Neural progenitor cell (in vitro differentiated cells): ENCODE measurements at places on chromosomes 11 and 22. TPM values are rescaled to one million over a fixed set of nuclear protein-coding genes. Genes with fewer than 3 reads are reported as not detected.

GRCh38 chr11:1604181-1604580 is 4.1 kb downstream of the KRTAP5-3 start:
- peaks cover 32% of the 10 kb centered on the region for H3K27me3 ChIP-seq
- H3K4me1 ChIP-seq, result peaks cover 6% of the 10 kb centered on the region
- DNase-seq, result no peak
- no peaks in the 10 kb centered on the region for H3K36me3 ChIP-seq

- no peak for DNase-seq
- H3K4me3 ChIP-seq, result no peak overlapping the region
- H3K36me3 ChIP-seq, result no peaks in the 10 kb centered on the region
- no peaks in the 10 kb centered on the region for H3K4me1 ChIP-seq
- no peak overlapping the region for H3K27ac ChIP-seq
These were observed 530.5 kb upstream of the LRRC4C start for GRCh38 chr11:41989823-41990380.

DNA sequence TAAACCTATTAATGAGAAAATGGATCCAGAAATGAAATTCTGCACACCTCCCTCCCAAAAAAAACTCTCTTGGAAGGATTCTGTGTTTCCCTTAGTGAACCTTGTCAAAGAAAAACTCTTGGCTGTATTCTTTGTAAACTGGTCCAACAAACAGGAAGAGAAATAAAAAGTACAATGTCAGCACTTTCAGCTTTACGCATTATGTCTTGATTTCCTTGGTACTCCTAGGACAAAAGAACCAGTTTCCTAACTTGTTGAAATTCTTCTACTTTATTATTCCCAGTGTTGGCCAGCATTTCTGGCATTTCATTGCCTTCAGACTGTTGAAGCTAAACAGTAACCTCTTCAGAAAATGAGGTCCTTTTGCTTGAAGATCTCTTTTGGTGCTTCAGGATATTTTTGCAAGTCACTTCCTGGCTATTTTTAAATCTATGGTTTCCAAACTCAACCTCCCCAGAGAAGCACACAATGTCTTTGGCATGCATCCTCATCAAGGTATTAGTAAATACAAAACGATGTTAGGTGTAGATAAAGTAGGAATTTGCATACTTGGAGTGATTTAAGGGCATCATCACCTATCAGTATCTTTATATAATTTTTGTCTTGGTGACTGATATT is 342.7 kb downstream of the AASDHPPT start:
- no peaks in the 10 kb centered on the region for H3K36me3 ChIP-seq
- H3K27ac ChIP-seq, result no peak overlapping the region
- H3K4me3 ChIP-seq, result no peak overlapping the region
- peaks cover 4% of the 10 kb centered on the region for H3K4me1 ChIP-seq
- no peak for DNase-seq

DNA sequence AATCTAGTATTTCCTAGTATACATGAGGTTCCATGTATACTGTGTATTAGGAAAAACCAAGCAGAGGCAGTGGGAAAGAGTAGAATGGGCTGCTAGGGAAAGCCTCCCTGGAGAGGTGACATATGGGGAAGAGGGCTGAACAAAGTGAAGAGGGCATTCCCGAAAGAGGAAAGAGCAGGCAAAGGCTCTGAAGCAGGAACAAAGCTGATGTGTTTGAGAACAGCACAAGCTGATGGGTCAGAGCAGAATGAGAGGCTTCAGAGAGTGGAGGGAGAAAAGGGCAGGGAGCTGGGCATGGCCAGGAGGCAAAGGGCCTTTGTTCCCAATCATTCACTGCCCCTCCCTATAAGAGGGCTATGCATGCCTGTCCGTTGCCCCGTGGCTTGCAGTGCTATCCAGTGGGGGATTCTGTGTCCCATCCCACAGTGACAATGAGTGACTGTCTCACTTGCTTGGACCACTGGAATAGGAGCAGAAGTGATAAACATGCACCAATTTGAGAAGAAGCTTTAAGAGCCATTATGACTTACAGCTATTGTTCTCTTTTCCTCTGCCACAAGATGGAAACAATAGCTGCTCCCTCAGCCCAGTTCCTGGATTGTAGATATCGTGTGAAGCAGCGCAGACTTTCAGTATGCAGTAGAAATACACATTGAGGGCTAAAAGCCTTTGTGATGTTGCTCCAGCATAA is 39.6 kb downstream of the GALNT18 start:
- H3K27me3 ChIP-seq, result no peaks in the 10 kb centered on the region
- no peak overlapping the region for H3K4me3 ChIP-seq

GRCh38 chr11:19350160-19350559 is 109.4 kb upstream of the E2F8 start:
- H3K4me1 ChIP-seq, result peaks cover 39% of the 10 kb centered on the region
- no peaks in the 10 kb centered on the region for H3K36me3 ChIP-seq
- peaks cover 94% of the 10 kb centered on the region for H3K27me3 ChIP-seq
- no peak overlapping the region for H3K27ac ChIP-seq
- no peak overlapping the region for H3K4me3 ChIP-seq

DNA sequence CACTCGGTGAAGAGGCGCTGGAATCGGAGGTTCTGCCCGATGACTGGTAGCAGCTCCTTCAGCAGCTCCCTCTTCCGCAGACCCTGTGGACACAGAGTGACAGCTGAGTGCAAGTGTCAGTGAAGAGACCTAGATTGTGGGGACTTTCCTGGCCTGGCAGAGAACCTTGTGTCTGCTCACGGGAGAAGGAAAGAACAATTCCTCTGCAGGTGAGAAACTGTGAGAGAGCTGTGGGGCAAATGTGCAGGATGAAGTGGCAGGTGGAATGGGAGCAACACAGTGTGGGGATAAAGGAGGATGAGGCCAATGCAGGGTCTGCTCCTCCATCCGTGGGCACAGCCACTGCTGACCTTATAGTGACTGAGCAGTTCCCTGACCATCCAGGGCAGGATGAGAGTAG is 40.0 kb upstream of the CLTCL1 start:
- DNase-seq, result no peak
- no peaks in the 10 kb centered on the region for H3K4me1 ChIP-seq
- peaks cover 8% of the 10 kb centered on the region for H3K36me3 ChIP-seq
- no peak overlapping the region for H3K27ac ChIP-seq

DNA sequence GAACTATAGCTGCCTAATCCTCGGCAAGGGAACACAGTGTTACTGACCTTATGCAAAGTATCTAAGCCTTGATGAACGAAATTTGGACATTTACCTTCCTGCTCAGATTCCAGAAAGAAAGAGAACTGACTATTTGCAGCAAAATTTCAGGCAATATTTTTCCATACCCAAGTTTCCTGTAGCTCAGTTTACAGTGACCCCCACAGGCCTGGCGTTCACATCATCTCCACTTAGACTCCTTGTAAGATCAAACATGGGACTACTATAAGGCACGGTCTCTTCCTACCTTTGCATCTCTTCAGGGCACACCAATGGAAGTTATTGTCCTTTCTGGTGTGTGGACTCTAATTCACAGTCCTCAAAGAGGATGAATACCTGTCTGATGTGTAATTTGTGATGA is 21.1 kb downstream of the MS4A6A start:
- no peak overlapping the region for H3K27ac ChIP-seq
- no peak overlapping the region for H3K4me3 ChIP-seq
- no peaks in the 10 kb centered on the region for H3K4me1 ChIP-seq
- no peaks in the 10 kb centered on the region for H3K36me3 ChIP-seq
- H3K27me3 ChIP-seq, result no peaks in the 10 kb centered on the region

DNA sequence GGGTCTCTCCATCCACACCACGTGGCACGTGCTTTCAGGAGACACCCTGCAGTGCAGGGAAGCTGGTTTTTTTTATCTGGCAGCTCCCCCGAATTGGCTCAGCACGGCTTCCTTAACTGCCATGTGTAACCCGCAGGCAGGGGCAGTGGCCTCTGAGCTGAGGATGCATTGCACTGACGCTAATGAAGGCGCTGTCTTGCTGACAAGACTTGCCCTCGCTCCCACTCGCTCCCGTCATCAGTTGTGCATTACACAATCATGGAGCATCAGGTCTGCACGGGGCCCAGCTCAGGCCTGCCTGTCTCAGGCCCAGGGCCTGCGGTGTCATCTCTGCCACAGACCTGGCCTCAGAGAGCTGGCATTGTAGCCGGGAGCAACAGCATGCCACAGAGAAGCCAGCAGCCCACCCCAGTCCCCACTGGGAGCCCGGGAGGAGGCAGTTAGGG is 95.9 kb downstream of the ARHGAP8 start:
- no peak overlapping the region for H3K4me3 ChIP-seq
- no peak for DNase-seq
- no peaks in the 10 kb centered on the region for H3K27me3 ChIP-seq
- H3K4me1 ChIP-seq, result no peaks in the 10 kb centered on the region
- no peak overlapping the region for H3K27ac ChIP-seq
- no peaks in the 10 kb centered on the region for H3K36me3 ChIP-seq

DNA sequence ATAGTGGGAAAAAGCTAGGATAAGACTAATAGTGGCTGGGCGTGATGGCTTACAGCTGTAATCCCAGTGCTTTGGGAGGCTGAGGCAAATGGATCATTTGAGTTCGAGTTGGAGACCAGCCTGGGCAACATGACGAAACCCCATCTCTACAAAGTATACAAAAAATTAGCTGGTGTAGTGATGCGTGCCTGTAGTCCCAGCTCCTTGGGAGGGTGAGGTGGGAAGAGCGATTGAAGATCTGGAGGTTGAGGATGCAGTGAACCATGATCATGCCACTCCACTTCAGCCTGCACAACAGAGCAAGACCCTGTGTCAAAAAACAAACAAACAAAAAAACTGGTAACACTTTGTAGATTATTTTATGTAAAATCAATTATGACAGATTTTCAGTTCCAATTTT is 8.8 kb downstream of the ARHGAP42 start:
- DNase-seq, result no peak
- no peaks in the 10 kb centered on the region for H3K27me3 ChIP-seq
- no peak overlapping the region for H3K27ac ChIP-seq
- no peaks in the 10 kb centered on the region for H3K4me1 ChIP-seq

GRCh38 chr22:34111210-34111824 is 191.0 kb upstream of the LARGE1 start:
- no peak overlapping the region for H3K27ac ChIP-seq
- H3K4me1 ChIP-seq, result no peaks in the 10 kb centered on the region
- peak; percentile 67 for DNase-seq
- H3K4me3 ChIP-seq, result no peak overlapping the region

- no peak for DNase-seq
- H3K27ac ChIP-seq, result no peak overlapping the region
- H3K4me3 ChIP-seq, result peak overlapping the region; percentile 65
- H3K4me1 ChIP-seq, result peaks cover 61% of the 10 kb centered on the region
- H3K27me3 ChIP-seq, result peaks cover 51% of the 10 kb centered on the region
These were observed 89.8 kb downstream of the PLEKHA7 start for GRCh38 chr11:16924462-16924825.

DNA sequence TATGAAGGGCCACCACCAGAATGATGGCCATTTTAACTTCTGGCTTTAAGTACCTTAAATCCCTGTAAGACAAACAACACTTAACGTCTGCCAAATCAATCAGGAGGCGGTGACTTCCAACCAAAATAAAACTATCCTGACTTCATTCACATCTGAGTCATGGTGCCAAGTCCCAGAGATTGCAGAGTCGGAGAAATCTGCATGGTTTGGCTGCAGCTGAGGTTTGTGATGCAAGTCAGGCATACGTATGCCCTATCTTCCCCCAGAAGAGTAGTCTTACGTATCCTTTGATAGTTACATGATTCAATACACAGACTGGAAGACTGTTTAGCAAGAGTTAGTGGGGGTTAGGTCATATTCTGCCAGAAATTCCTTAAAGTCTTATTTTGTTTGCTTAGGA is 1.7 kb upstream of the GAB2 start:
- H3K27me3 ChIP-seq, result peaks cover 18% of the 10 kb centered on the region
- H3K4me1 ChIP-seq, result peaks cover 20% of the 10 kb centered on the region
- no peaks in the 10 kb centered on the region for H3K36me3 ChIP-seq
- DNase-seq, result no peak

The CAPN1 gene
- 24.3 and 57.3 TPM in 2 replicates for total RNA-seq

The SLC25A17 gene
- 27.1 and 31.7 TPM in 2 replicates for total RNA-seq

The BIK gene
- total RNA-seq, result 1.6 and 2.2 TPM in 2 replicates

The YAP1 gene
- 59.9 and 91.4 TPM in 2 replicates for total RNA-seq

The SLC17A6 gene
- not detected in 2 replicates for total RNA-seq

The FRMD8 gene
- total RNA-seq, result 5.8 and 28.3 TPM in 2 replicates

The CRYBB1 gene
- 0.53 TPM in 1 of 2 replicates, not detected in the other for total RNA-seq

The FAM180B gene
- total RNA-seq, result not detected in 2 replicates
